ENCODE measurements at places on chromosomes 11 and 22. TPM values are rescaled to one million over a fixed set of nuclear protein-coding genes. Genes with fewer than 3 reads are reported as not detected.

GRCh38 chr11:111603611-111604130, 1.4 kb downstream of the SIK2 start:
- no peak for DNase-seq
- H3K4me1 ChIP-seq = peaks cover 30% of the 10 kb centered on the region
- H3K27ac ChIP-seq = peak overlapping the region; percentile 95
- H3K27me3 ChIP-seq = no peaks in the 10 kb centered on the region
- peak overlapping the region; percentile 87 for H3K4me3 ChIP-seq
- no peaks in the 10 kb centered on the region for H3K36me3 ChIP-seq

GRCh38 chr11:123454060-123454651, 24.1 kb downstream of the GRAMD1B start:
- H3K4me1 ChIP-seq = no peaks in the 10 kb centered on the region
- no peaks in the 10 kb centered on the region for H3K27me3 ChIP-seq
- H3K4me3 ChIP-seq = no peak overlapping the region

DNA sequence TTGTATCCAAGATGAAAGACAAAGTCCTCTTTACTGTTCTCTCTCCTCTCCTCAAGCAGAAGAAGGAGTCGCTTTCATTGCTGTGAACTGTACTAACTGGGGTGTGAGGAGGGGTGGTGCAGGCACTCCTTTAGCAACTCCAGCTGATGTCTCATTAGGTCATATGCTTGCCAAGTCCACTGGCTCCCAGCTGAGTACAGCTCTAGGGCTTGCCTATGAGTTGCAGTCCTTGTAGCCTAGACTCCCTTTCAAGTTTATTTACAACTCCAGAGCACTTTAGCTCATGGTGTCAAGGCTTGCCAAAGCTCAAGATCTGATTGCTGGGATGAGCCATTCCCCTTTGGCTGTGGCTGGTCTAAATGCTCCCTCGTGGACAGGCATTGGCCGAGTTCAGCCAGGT, 55.1 kb upstream of the PDGFD start:
- no peaks in the 10 kb centered on the region for H3K36me3 ChIP-seq
- DNase-seq = no peak
- H3K27ac ChIP-seq = no peak overlapping the region
- no peaks in the 10 kb centered on the region for H3K4me1 ChIP-seq
- H3K27me3 ChIP-seq = no peaks in the 10 kb centered on the region
- H3K4me3 ChIP-seq = no peak overlapping the region

DNA sequence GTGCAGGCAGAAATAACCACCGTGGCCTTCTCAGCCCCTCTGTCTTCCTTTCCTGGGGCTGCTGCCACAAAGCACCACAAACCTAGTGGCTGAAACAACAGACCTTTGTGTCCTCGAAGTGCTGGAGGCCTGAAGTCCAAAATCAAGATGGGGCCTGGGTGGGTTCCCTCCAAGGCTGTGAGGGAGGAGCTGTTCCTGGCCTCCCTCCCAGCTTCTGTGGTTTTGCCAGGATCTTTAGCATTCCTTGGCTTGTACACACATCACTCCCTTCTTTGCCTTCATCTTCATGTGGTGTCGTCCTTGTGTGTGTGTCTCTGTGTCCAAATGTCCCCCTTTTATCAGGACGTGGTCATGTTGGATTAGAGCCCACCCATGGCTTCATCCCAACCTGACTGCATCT, 29.0 kb upstream of the PARVG start:
- no peak overlapping the region for H3K27ac ChIP-seq
- H3K36me3 ChIP-seq = no peaks in the 10 kb centered on the region
- DNase-seq = no peak
- H3K4me1 ChIP-seq = no peaks in the 10 kb centered on the region
- no peak overlapping the region for H3K4me3 ChIP-seq

- H3K27ac ChIP-seq = no peak overlapping the region
- no peak for DNase-seq
- H3K4me3 ChIP-seq = no peak overlapping the region
These were observed 8.2 kb downstream of the ALX4 start for GRCh38 chr11:44301564-44302271.

DNA sequence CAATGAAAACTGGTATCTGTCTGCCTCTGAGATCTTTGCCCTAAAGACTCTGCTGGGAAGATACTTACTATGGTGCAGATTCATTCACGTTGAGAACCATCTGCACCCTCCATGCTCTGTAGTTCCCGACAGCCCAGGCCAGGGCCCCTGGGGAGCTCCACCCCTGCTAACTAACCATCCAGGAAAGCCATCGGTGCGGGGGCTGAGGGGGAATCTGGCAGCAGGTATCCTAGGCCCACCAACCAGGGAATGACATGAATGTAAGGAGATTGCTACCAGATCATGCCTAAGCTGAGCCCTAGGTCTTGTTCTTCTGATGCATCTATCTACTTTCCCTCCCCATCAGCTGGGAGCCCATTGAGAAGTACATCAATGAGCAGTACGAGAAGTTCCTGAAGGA, 11.3 kb upstream of the WBP2NL start:
- DNase-seq = no peak
- no peaks in the 10 kb centered on the region for H3K4me1 ChIP-seq
- no peak overlapping the region for H3K4me3 ChIP-seq
- no peak overlapping the region for H3K27ac ChIP-seq

GRCh38 chr11:106424111-106424510, 346.6 kb downstream of the AASDHPPT start:
- no peaks in the 10 kb centered on the region for H3K36me3 ChIP-seq
- no peaks in the 10 kb centered on the region for H3K4me1 ChIP-seq
- no peaks in the 10 kb centered on the region for H3K27me3 ChIP-seq
- H3K27ac ChIP-seq = no peak overlapping the region
- no peak for DNase-seq
- no peak overlapping the region for H3K4me3 ChIP-seq

DNA sequence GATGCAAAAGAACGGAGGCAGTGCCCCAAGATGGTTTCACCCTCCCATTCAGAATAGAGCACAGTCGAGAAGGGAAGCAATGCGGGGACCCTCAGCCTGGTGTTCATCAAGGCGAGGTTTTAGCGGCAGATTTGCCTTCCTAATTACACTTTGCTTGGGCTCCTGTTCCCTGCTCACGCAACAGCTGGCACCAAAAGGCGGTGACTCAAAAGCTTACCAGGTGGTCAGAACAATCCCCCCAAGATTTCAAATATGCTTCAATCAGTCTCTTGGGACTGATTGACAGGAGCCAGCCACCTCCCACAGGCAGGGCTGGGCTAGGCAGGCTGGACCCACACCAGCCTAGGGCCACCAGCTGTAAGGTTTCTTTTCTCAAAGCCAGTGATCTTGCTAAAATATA, 14.2 kb downstream of the IGSF9B start:
- no peaks in the 10 kb centered on the region for H3K27me3 ChIP-seq
- no peaks in the 10 kb centered on the region for H3K4me1 ChIP-seq
- DNase-seq = no peak
- no peaks in the 10 kb centered on the region for H3K36me3 ChIP-seq

GRCh38 chr22:22080270-22080669, 97.7 kb upstream of the TOP3B start:
- no peak for DNase-seq
- no peak overlapping the region for H3K4me3 ChIP-seq
- no peaks in the 10 kb centered on the region for H3K27me3 ChIP-seq
- no peaks in the 10 kb centered on the region for H3K36me3 ChIP-seq

GRCh38 chr11:34928960-34929680, 12.7 kb downstream of the PDHX start:
- H3K4me3 ChIP-seq = no peak overlapping the region
- DNase-seq = no peak
- H3K36me3 ChIP-seq = no peaks in the 10 kb centered on the region
- no peaks in the 10 kb centered on the region for H3K27me3 ChIP-seq

DNA sequence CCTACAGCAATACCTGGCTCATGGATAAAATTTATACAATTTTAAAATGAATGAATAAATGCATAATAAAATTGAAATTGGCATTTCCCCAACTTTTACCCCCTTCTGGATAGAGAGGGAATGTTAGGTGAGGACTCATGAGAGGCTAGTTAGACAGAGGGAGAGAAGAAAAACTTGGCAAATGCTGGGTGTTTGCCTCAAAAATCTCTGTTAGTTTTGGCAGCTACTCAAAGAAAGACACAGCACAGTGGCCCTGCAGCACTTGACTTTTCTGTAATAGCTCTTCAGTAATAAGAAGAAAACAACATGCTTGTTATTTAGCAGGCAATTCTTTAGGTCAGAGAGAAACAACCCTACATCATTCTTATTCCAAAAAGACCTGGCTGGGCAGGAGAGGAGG, 20.7 kb upstream of the IZUMO1R start:
- H3K27ac ChIP-seq = no peak overlapping the region
- H3K4me1 ChIP-seq = no peaks in the 10 kb centered on the region
- no peak for DNase-seq
- no peak overlapping the region for H3K4me3 ChIP-seq

DNA sequence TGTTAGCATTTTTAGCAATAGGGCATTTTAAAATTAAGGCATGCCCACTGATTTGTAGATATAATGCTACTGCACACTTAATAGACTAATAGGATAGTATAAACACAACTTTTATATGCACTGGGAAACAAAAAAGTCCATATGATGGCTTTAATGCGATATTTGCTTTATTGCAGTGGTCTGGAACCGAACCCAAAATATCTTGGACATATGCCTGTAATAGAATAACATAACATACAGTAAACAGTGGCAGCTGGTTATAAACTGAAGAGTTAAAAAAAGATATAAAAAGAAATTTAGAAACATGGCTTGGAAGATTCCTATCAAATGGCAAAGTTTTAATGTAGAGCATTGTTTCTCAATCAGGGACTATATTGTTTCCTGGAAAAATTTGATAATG, 111.9 kb downstream of the KIF18A start:
- no peaks in the 10 kb centered on the region for H3K27me3 ChIP-seq
- DNase-seq = no peak
- no peaks in the 10 kb centered on the region for H3K36me3 ChIP-seq

GRCh38 chr11:128929991-128930390, 12.7 kb downstream of the TP53AIP1 start:
- H3K36me3 ChIP-seq = no peaks in the 10 kb centered on the region
- no peak overlapping the region for H3K27ac ChIP-seq
- no peaks in the 10 kb centered on the region for H3K4me1 ChIP-seq
- no peaks in the 10 kb centered on the region for H3K27me3 ChIP-seq

GRCh38 chr11:67288198-67288451, 978 bp upstream of the ANKRD13D start:
- H3K36me3 ChIP-seq = peaks cover 12% of the 10 kb centered on the region
- H3K4me1 ChIP-seq = peaks cover 20% of the 10 kb centered on the region
- peak overlapping the region; percentile 91 for H3K4me3 ChIP-seq
- no peak for DNase-seq

DNA sequence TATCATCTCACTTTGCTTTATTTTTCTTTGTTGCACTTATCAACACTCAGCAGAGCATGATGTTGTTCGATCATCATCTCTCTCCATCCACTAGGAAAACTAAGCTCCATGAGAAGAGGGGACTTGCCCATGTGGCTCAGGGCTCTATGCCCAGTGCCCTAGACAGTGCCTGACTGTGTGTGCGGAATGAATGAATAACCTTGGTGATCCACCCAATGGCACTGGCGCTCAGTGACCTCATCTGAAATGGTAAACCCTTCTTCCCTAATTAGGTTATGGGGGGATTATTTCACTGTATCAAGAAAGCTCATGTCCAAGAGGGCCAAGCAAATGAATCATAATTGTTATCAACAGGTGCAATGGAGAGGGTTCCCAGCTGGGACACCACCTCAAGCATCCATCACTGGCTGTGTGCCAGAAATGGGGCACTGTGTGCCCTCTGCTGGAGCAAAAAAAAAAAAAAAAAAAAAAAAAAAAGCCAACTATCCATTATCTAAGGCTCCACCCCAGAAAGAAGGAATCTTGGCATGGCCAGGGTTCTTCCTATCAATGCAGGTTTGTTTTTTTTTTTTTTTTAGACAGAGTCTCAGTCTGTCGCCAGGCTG, 172.6 kb downstream of the LARGE1 start:
- no peak overlapping the region for H3K27ac ChIP-seq
- no peak for DNase-seq
- H3K27me3 ChIP-seq = no peaks in the 10 kb centered on the region
- H3K4me3 ChIP-seq = no peak overlapping the region

DNA sequence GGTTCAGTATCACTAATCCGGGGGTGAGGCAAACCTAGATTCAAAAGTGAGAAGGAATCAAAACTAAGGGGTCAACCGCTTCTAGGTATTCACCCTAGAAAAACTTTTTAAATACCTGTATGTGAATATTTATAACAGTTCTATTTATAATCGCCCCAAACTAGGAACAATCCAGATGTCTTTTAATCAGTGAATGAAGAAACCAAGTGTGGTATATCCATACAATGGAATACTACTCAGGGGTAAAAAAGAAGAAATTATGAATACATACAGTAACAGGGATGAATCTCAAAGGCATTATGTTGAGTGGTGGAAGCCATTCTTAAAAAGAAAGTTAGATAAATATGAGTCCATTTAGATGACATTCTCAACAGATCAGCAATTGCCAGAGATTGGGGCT, 178.0 kb upstream of the BLID start:
- H3K36me3 ChIP-seq = no peaks in the 10 kb centered on the region
- no peak overlapping the region for H3K4me3 ChIP-seq
- no peak overlapping the region for H3K27ac ChIP-seq
- no peaks in the 10 kb centered on the region for H3K27me3 ChIP-seq

DNA sequence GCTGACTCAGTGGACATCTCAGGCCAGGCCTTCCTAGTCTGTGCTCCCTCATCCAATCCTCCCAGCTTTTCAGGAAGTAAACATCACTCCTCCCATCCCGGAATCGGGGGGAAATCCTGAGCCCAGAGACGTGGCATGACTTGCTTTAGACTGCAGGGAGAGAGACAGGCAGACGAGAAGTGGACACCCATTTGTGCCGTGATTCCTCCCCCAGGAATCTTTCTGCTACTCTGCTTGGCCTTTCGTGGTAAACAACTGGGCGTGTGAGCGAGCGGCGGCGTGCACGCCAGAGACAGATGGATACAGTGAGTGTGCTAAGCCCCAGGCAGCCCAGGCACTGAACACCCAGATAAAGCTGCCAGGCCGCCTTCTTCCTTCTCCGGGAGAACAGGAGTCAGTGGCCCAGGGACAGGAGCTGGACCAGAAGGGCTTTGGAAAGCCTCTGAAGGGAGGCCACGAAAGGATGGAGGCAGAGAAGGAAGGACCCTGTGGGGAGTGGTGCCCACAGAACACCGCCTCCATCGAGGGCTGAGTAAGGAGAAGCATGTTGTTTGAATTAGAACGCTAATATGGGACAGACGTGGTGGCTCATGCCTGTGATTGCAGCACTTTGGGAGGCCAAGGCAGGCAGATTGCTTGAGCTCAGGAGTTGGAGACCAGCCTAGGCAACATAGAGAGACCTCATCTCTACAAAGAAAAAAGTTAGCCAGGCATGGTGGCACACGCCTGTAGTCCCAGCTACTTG, 53.0 kb upstream of the PRR5 start:
- H3K4me1 ChIP-seq = peaks cover 8% of the 10 kb centered on the region
- H3K36me3 ChIP-seq = no peaks in the 10 kb centered on the region
- no peak overlapping the region for H3K27ac ChIP-seq
- H3K27me3 ChIP-seq = no peaks in the 10 kb centered on the region

SEPTIN5 gene
- 1.3 TPM for total RNA-seq

E2F8 gene
- 38.1 TPM for total RNA-seq

CFAP300 gene
- 2.2 TPM for total RNA-seq

BCO2 gene
- total RNA-seq = 2.2 TPM

LRRC55 gene
- total RNA-seq = not detected

DLG2 gene
- total RNA-seq = 21.6 TPM

CABP4 gene
- total RNA-seq = not detected

C11orf58 gene
- total RNA-seq = 209 TPM

HTR3B gene
- total RNA-seq = not detected

MS4A4A gene
- total RNA-seq = not detected

OR2D2 gene
- total RNA-seq = not detected

LMO2 gene
- total RNA-seq = not detected
